Liver (tissue), 10 donors: ENCODE measurements at places on chromosomes 1 and 21. TPM values are rescaled to one million over a fixed set of nuclear protein-coding genes. Genes with fewer than 3 reads are reported as not detected.

Gene S100A9
- total RNA-seq = 191 TPM

DNA sequence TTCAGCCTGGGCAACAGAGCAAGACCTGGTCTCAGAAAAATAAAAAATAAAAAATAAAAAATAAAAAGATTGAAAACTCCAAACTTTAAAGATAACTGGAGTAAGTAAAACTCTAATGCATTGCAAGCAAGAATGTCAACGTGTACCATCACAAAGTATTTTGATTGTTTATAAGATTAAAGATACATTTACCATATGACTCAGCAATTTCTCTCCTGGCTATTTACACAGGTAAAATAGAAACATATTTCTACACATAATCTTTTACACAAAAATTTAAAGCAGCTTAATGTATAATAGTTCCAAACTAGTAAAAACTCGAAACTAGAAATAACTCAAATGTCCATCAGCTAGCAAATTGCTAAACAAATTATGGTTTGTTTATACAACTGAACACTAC, 456.1 kb upstream of the RGS18 start:
- no peak overlapping the region for H3K4me3 ChIP-seq
- no peak overlapping the region for H3K27ac ChIP-seq
- no peaks in the 10 kb centered on the region for H3K27me3 ChIP-seq
- no peaks in the 10 kb centered on the region for H3K36me3 ChIP-seq
- no peaks in the 10 kb centered on the region for H3K4me1 ChIP-seq

GRCh38 chr1:227299688-227300087, 18.6 kb downstream of the CDC42BPA start:
- no peaks in the 10 kb centered on the region for H3K27me3 ChIP-seq
- no peak overlapping the region for H3K4me3 ChIP-seq
- H3K4me1 ChIP-seq = peaks cover 3% of the 10 kb centered on the region
- H3K36me3 ChIP-seq = no peaks in the 10 kb centered on the region
- DNase-seq = no peak

- no peak overlapping the region for H3K4me3 ChIP-seq
- DNase-seq = no peak
- H3K36me3 ChIP-seq = peaks cover 84% of the 10 kb centered on the region
- no peaks in the 10 kb centered on the region for H3K27me3 ChIP-seq
These were observed 44.9 kb upstream of the EPHA8 start for GRCh38 chr1:22518379-22518778.

Gene GNG4
- total RNA-seq = not detected

DNA sequence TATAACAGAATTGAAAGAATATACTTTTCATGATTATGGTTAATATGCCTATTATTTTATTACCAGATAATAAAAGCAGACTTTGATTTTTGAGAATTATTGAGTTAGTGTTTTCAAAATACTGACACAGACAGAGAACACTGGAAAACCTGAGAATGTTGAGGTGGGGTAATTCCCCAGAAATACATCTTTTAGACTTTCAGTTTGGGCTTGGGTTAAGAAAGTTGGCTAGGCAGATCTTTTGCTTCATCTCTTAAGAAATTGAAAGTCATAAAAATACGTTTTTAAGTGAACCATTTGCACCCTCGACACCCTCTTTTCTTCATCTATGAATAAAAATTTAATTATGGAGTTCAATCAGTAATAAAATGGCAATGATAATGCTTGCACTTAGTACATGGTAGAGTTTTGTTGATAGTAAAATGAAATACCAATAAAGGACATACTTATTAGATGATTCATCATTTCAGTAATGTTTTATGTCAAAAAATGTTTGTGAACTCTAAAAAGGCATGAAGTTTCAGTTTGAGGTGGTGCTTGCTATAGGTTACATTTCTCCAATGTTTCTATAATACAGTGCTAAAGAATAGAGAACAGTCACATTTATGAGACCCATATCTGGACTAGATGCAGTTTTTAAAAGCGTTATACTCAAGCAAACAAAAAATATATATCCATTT, 1.9 kb upstream of the SAMSN1 start:
- H3K27ac ChIP-seq = no peak overlapping the region
- no peaks in the 10 kb centered on the region for H3K4me1 ChIP-seq
- no peaks in the 10 kb centered on the region for H3K27me3 ChIP-seq
- no peaks in the 10 kb centered on the region for H3K36me3 ChIP-seq
